ENCODE measurements at places on chromosomes 4 and X. TPM values are rescaled to one million over a fixed set of nuclear protein-coding genes. Genes with fewer than 3 reads are reported as not detected.

The FRMD7 gene
- not detected for total RNA-seq

The LRP2BP gene
- 1.5 TPM for total RNA-seq

The SUPT20HL1 gene
- not detected for total RNA-seq

The HOPX gene
- 341 TPM for total RNA-seq

- no peak overlapping the region for H3K4me3 ChIP-seq
- H3K36me3 ChIP-seq: no peaks in the 10 kb centered on the region
- peaks cover 17% of the 10 kb centered on the region for H3K4me1 ChIP-seq
- no peak for DNase-seq
Observed at GRCh38 chrX:39731735-39732134, 366.0 kb downstream of the BCOR start.

GRCh38 chr4:153780876-153781275, 8.0 kb downstream of the SFRP2 start:
- no peaks in the 10 kb centered on the region for H3K4me1 ChIP-seq
- no peak overlapping the region for H3K27ac ChIP-seq
- no peak for DNase-seq
- no peak overlapping the region for H3K4me3 ChIP-seq
- H3K36me3 ChIP-seq: no peaks in the 10 kb centered on the region
- H3K27me3 ChIP-seq: peaks cover 16% of the 10 kb centered on the region

DNA sequence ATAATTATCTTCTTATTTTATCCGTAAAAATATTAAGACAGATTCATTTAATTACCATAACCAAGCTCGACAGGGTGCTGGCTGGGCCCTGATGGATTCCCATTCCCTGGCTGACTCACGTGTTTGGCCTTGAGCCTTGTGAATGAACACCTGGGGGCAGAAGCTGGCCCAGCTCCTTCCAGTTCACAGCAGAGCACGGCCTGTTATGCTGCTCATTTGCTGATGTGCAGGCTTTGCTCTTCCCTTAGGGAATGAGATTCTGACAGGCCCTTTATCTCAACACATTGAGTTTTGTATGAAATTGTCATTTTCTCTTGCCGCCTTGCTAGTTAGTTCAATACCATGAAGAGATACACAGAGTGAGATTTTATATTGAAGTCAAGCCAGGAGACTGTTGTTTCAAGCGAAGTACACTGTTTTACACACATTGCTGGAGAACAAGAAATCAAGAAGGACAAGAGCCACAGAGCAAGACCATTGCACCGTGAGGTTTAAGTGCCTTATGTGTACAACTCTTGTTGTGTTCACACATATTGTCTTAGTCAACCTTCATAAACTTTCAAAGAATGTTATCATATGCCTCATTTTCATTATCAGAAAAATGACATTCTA, 1583.3 kb downstream of the STIM2 start:
- H3K27ac ChIP-seq: no peak overlapping the region
- no peaks in the 10 kb centered on the region for H3K27me3 ChIP-seq
- H3K36me3 ChIP-seq: no peaks in the 10 kb centered on the region
- DNase-seq: no peak
- no peaks in the 10 kb centered on the region for H3K4me1 ChIP-seq

- peak; percentile 46 for DNase-seq
- H3K4me1 ChIP-seq: no peaks in the 10 kb centered on the region
- H3K27ac ChIP-seq: no peak overlapping the region
- H3K36me3 ChIP-seq: no peaks in the 10 kb centered on the region
Observed at GRCh38 chrX:110167952-110168451, 149.9 kb downstream of the AMMECR1 start.

DNA sequence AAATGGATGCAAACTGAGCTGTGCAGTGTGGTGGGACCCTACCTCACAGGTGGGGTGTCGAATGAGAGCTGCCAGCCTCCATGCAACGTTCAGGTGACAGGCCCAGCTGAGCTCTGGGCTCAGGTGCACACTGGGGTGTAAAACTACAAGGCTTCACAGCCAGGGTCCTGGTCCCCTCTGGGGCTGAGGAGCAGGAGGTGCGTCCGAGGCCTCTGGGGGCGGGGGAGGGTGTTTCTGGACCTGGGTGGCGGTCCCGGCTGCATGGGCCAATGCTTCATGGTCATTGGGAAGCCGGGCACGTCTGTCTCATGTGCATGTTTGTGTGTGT, 26.5 kb upstream of the SORCS2 start:
- DNase-seq: no peak
- no peak overlapping the region for H3K4me3 ChIP-seq
- H3K36me3 ChIP-seq: no peaks in the 10 kb centered on the region
- H3K27ac ChIP-seq: no peak overlapping the region

- H3K27ac ChIP-seq: no peak overlapping the region
- no peak overlapping the region for H3K4me3 ChIP-seq
- no peaks in the 10 kb centered on the region for H3K36me3 ChIP-seq
- H3K4me1 ChIP-seq: no peaks in the 10 kb centered on the region
Observed at GRCh38 chrX:15143050-15143824, 126.6 kb downstream of the ASB9 start.

DNA sequence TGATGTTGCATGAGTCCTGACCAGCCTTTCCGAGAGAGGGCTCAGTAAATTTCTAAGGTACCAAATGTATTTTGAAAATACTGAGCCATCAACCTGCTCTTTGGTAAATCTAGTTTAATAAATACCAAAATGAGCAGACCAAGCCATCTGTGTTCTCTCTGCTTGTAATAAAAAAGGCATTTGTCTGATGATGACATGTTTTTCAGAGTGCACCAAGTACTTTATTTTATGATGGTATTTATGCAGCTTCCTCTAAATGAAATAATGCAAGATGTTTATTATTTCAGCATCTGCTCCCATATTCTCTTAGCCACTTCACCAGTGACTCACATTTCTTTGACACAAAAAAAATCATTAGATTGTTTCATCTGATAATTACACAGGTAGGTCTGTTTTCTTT, 700.5 kb downstream of the TRIML1 start:
- H3K4me1 ChIP-seq: no peaks in the 10 kb centered on the region
- H3K36me3 ChIP-seq: no peaks in the 10 kb centered on the region
- no peak for DNase-seq
- H3K27ac ChIP-seq: no peak overlapping the region
- no peaks in the 10 kb centered on the region for H3K27me3 ChIP-seq
- H3K4me3 ChIP-seq: no peak overlapping the region

DNA sequence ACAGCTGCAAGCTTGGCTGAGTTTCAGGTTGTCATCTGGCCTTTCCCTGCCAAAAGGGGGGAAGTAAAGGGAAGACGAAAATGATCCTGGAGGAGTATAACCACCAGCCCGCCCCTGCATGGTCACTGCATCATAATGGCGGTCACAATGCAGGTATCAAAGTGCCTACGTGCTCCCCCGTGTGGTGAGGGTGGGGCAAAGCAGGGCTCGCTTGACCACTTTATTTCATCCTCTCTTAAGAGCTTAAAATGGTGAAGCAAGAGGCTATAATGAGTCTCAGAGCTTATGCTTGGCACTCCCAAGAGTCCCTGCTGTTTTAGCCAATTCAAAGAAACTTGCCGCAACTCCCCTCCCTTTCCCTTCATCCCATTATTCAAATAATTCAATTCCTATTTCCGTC, 105.6 kb downstream of the APOOL start:
- DNase-seq: no peak
- H3K4me1 ChIP-seq: no peaks in the 10 kb centered on the region
- H3K4me3 ChIP-seq: no peak overlapping the region
- H3K27me3 ChIP-seq: no peaks in the 10 kb centered on the region
- H3K27ac ChIP-seq: no peak overlapping the region

GRCh38 chr4:182688081-182688480, 229.1 kb downstream of the DCTD start:
- no peak overlapping the region for H3K4me3 ChIP-seq
- H3K36me3 ChIP-seq: no peaks in the 10 kb centered on the region
- no peaks in the 10 kb centered on the region for H3K4me1 ChIP-seq
- no peak overlapping the region for H3K27ac ChIP-seq

DNA sequence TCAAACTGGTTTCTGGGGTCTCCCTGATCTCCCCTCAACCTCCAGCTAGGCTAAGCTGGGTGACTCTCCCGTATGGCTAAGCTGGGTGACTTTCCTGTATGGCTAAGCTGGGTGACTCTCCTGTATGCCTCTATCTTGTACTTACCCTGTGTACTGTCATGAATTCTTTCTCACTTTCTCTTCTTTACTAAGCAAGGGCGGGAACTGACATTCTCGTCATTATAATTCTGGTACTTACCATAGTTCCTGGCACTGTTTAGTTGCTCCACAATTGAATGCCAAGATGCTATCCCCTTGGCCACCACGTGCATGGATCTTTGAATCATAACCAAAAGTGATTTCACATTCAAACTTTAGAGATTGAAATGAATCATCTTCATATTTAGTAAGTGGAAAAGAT, 8.8 kb downstream of the INTU start:
- H3K27ac ChIP-seq: no peak overlapping the region
- DNase-seq: no peak
- H3K4me1 ChIP-seq: no peaks in the 10 kb centered on the region
- no peaks in the 10 kb centered on the region for H3K27me3 ChIP-seq
- no peak overlapping the region for H3K4me3 ChIP-seq
- peaks cover 5% of the 10 kb centered on the region for H3K36me3 ChIP-seq

DNA sequence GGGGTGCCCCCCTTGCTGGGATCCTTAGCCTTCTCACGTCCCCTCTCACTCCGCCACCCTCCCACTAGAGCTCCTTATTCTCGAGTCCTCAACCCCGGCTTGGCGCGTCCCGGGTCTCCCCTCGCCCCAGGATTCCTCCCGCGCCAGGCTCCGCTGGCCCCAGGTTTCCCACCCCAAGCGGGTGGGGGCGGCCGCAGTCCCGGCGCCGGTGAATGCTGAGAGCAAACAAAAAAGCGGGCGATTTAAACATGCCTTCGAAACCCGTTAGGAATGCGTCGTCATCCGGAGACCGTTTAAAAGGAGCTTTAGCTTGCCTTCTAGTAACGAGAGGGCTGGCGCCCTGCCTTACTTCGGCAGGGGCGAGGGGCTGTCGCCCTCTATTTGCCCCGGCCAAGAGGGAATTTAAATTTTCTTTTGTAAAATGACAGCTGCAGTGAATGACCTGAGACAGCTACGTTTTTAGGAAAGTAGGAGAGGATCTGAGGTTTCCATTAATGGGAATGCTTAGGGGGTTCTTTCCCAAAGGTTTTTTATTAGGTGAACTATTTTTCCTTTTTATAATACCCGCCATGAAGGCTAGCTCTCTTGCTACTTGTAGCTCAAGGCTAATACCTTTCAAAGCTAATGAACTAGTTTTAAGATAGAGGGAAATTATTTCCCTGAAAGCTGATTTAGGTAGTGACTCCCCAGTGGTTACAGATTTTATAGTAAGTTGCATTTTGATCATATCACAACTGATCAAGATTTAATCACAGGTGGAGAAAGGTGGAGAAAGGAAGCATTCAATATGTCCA, 3.1 kb downstream of the JADE1 start:
- DNase-seq: peak; percentile 62
- peak overlapping the region; percentile 87 for H3K4me3 ChIP-seq
- H3K27ac ChIP-seq: peak overlapping the region; percentile 96
- H3K36me3 ChIP-seq: no peaks in the 10 kb centered on the region

DNA sequence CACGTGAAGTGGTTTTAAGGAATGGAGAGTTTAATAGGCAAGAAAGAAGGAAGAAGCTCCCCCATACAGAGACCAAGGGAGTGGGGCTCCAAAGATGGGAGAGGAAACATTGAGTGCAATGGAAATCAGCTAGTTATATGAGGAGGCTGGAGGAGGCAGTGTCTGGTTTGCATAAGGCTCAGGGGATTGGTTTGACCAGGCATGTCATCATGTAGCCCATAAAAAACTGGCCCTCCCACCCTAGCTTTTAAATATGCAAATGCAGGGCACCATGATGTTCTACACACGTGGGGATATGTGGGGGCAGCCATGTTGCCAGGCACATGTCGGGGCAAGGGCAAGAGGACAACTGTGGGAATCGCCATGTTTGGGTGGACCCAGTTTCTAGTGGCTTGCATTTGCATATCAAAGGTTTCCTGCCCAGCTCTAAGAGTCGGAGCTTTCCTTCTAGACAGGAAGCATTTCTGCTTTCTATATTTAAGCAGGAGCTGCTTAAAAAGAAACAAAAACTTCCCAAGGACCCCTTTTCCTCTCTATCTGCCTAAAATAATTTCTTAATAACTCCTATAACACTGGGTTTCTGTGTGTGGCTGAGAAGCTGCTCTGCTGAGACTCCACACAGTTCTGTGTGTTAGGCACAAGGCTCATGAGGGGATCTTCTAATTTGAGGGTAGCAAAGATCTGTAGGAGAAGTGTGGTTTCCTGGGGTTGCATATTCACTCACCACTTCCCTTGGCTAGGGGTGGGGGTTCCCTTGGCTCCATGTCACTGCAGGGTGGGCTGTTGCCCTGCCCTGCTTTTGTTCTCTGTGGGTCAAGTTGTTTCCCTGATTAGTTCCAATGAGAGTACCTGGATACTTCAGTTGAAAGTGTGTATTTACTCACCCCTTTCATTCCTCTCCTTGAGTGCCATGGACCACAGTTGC, 113.5 kb downstream of the VSIG4 start:
- no peaks in the 10 kb centered on the region for H3K36me3 ChIP-seq
- no peak overlapping the region for H3K27ac ChIP-seq
- H3K4me3 ChIP-seq: no peak overlapping the region
- DNase-seq: no peak
- H3K4me1 ChIP-seq: no peaks in the 10 kb centered on the region

DNA sequence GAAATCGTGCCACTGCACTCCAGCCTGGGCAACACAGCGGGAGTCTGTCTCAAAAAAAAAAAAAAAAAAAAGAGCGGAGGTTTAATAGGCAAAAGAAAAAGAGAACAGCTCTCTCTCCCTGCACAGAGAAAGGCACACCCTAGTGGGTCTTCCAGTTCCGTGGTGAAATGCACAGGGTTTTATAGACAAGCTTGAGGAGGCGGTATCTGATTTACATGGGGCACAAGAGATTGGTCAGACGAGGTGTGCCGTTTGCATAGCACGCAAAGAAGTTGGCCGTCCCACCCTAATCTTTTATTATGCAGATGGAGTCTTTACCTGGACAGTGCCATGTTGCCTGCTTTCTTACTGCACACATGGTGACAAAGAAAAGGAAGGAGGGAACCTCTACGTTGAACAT, 33.5 kb upstream of the REST start:
- H3K36me3 ChIP-seq: no peaks in the 10 kb centered on the region
- H3K4me3 ChIP-seq: no peak overlapping the region
- H3K27ac ChIP-seq: no peak overlapping the region
- DNase-seq: no peak

- H3K4me3 ChIP-seq: no peak overlapping the region
- no peaks in the 10 kb centered on the region for H3K27me3 ChIP-seq
- H3K36me3 ChIP-seq: no peaks in the 10 kb centered on the region
- no peaks in the 10 kb centered on the region for H3K4me1 ChIP-seq
- DNase-seq: no peak
Observed at GRCh38 chr4:21380861-21381260, 567.7 kb downstream of the KCNIP4 start.

DNA sequence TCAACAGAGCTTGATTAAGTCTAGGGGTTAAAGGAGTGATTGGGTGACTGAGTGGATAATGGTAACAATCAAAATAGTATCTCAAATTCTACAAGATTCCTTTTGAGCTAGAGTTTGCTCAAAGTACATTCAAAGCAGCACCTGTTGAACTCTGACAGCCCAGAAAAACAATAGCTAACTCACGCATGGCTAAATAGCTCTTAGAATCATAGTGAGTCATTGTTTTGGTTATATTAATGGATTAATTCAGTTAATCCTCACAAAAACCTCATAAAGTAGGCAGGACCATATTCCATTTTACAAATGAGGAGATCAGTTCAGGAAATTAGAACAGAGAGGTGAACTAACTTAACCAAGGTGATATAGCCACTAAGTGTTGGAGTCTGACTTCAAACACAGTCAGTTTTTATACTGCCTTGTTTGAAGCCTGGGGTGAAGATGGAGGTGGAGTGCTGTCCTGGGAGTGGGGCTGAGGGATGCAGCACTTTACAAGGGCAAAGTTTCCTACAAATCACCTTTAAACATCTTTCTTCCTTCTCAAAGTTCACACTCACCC, 35.9 kb upstream of the PPM1K start:
- H3K36me3 ChIP-seq: no peaks in the 10 kb centered on the region
- peaks cover 16% of the 10 kb centered on the region for H3K4me1 ChIP-seq
- peak overlapping the region; percentile 54 for H3K27ac ChIP-seq
- H3K27me3 ChIP-seq: no peaks in the 10 kb centered on the region
- no peak for DNase-seq

Measured in lower lobe of right lung (tissue), 2 donors.